NCI-H774 (cell line): ENCODE measurements at places on chromosomes 3 and 15.

DNA sequence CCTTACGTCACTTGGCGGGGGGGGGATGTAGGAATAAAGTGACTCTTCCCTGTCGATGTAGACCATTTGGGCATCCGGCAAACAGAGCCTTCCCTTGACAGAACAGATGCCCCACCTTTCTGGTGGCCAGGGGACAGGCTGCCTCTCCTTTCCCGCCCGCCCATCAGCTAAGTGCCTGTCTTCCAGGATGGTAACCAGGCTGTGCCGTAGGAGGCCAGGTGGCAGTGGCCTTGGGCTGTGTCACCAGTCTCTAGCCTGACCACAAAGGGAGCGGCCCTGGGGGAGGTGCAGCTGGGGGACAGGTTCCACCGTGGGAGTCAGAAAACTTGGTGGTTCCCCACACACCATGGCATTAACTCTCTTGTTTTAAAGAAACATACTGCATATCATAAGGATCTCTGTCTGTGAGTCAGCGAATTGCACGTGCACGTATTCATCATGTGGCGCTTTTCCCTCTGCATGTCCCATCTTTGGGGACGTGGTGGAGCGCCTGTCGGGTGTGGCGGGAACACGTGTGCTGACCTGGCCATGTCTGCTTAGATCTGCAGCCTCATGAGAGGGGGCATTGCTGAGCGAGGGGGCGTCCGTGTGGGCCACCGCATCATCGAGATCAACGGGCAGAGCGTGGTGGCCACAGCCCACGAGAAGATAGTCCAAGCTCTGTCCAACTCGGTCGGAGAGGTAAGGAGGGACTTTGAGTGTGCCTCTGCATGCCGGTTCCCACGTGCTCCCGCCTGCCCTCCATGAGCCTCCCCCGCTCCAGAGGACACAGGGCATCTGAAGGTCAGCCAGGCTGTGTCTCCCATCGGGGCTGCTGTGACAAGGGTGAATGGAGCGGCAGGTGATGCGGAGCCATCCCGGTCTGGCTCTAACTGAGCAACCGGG is 156.0 kb downstream of the NSMCE3 start:
- no peak for DNase-seq

DNA sequence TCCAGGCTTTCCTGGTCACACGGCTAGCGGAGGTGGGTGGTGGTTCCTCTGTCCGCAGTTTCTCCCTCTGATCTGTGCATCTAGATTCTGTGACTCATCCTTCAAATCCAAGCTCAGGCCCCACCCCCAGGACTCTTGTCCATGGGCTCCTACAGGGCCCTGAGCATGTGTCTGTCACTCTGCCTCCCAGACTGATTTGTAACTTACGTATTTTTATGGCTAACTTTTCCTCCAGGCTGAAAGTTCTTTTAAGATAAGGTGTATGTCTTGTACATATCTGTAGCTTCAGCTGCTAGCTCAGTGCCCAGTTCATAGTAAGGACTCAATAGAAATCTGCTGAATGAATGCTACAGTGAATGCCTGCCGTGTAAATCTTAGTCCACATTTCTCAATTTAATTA is 8.0 kb downstream of the ESYT3 start:
- DNase-seq, result no peak

GRCh38 chr15:93135997-93136397 is 47.0 kb upstream of the RGMA start:
- DNase-seq, result no peak

GRCh38 chr3:88336894-88337293 is 187.1 kb downstream of the C3orf38 start:
- DNase-seq, result no peak

GRCh38 chr3:150544041-150544440 is 2.3 kb downstream of the SERP1 start:
- no peak for DNase-seq

- DNase-seq, result no peak
These were observed 96.2 kb downstream of the ECT2 start for GRCh38 chr3:172846706-172847105.

- no peak for DNase-seq
These were observed 3.8 kb downstream of the RASGRF1 start for GRCh38 chr15:79086814-79087213.

GRCh38 chr15:66826507-66826906 is 124.5 kb downstream of the SMAD6 start:
- DNase-seq, result no peak

GRCh38 chr15:56327721-56328502 is 37.3 kb upstream of the TEX9 start:
- DNase-seq, result no peak

DNA sequence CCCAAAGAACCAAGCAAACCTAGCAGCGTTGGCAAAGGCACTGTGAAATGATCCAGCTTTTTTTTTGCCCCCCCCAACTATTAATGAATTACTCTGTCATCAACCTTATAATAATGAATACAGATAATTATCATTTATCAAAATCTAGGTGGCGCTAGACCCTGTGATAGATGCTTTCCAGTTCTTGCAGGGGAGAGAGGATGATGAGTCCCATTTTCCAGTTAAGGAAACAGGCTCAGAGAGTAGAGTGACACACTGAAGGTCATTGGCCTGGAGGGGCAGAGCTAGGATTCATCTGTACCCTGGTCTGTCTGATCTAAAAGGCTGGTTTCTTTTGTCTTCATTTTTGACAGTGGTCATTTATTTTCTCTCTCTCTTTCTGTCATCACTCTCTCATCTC is 5.0 kb downstream of the ACOX2 start:
- DNase-seq, result no peak

DNA sequence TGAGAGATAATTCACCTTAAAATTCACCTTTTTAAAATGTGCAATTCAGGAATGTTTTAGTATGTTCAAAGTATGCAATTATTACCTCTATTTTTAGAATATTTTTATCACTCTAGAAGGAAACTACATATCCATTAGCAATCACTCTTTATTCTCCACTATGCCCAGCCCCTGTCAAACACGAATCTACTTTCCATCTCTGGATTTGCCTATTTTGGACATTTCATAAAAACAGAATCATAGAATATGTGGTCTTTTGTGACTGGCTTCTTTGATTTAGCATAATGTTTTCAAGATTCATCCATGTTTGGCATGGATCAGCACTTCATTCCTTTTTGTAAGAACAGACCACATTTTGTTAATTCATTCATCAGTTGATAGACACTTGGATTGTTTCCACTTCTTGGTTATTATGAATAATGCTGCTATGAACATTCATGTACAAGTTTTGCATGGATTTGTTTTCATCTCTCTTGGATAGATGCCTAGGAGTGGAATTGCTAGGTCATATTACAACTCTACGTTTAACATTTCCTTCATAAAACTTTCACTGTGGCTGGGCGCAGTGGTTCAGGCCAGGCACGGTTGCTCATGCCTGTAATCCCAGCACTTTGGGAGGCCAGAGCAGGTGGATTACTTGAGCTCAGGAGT is 12.7 kb downstream of the HMCES start:
- no peak for DNase-seq

- DNase-seq, result no peak
These were observed 2.1 kb downstream of the SLCO2A1 start for GRCh38 chr3:134027631-134028030.
